EH (cell line): ENCODE measurements at places on chromosomes 4 and X.

- DNase-seq, result no peak
Measured at GRCh38 chr4:81421346-81422218, 50.1 kb downstream of the RASGEF1B start.

- peak; percentile 22 for DNase-seq
Measured at GRCh38 chr4:74692972-74693371, 101.4 kb downstream of the BTC start.

DNA sequence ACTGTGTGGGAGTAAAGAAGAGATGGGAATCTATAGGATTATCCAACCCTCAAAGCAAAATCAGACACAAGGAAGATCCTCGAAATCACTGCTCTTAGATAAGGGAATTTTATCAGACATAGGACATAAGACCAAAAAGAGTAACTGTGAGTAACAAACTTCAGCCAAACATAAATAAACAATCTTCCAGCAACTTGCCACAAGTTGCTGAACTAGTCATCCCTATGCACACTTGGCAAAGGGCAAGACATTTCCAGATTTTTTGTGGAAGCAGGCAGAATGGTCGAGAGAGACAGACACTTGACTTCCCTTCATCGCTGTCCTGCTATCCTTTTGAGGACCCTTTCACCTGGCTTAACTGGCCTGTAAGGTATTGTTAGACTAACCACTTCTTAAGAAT is 89.6 kb downstream of the KCNIP4 start:
- DNase-seq, result peak; percentile 76

GRCh38 chrX:107102980-107103379 is 15.6 kb downstream of the RBM41 start:
- peak; percentile 5 for DNase-seq

DNA sequence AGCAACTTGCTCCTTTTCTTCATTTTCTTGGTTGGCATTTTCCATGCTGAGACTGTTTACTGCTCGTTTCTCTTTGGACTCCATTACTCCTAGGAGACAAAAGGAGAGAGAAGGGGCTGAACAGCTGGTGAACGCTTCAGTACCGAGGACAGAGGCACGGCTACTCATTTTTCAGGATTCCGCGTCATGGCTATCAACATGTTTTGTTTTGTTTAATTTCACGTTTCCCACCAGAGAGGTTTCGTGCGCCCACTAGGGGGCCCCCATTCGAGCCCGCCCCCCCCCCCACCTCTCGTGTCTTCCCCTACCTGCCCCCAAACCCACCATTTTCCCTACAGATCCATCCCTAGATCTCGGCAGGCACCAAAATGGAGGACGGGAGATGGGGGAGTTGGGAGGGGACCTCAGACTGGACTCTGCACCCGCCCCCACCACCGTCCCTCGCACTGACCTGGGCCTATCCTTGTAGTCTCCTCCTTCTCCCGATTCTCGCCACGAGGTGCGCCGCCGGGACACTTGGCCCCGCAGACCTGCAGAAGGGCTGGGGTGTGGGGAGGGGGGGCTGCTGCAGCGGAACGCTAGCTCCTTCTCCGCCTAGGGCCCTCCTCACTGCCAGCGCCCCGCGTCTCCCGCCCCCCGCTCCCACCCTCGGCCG is 653 bp downstream of the BEX1 start:
- DNase-seq, result peak; percentile 55
